ENCODE measurements at places on chromosomes 4 and X. TPM values are rescaled to one million over a fixed set of nuclear protein-coding genes. Genes with fewer than 3 reads are reported as not detected.

DNA sequence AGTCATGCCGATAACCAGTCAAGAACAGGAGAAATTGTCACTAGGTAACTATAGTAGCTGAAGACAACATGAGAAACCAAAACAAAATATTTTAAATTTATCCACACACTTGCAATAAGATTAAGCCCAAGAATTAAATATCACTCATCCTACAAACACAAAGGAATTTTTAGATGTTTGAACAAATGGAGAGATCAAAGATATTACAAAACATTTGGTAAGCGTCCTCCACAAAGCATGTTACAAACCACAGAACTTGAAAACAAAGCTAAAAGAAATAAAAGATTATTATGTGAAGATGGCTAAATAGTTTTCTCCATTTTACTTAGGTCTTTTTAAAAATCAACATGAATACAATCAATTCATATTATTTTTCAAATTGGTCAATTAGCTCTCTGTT is 631.9 kb upstream of the INTU start:
- peak; percentile 34 for DNase-seq

Gene CXCL11
- not detected for total RNA-seq

DNA sequence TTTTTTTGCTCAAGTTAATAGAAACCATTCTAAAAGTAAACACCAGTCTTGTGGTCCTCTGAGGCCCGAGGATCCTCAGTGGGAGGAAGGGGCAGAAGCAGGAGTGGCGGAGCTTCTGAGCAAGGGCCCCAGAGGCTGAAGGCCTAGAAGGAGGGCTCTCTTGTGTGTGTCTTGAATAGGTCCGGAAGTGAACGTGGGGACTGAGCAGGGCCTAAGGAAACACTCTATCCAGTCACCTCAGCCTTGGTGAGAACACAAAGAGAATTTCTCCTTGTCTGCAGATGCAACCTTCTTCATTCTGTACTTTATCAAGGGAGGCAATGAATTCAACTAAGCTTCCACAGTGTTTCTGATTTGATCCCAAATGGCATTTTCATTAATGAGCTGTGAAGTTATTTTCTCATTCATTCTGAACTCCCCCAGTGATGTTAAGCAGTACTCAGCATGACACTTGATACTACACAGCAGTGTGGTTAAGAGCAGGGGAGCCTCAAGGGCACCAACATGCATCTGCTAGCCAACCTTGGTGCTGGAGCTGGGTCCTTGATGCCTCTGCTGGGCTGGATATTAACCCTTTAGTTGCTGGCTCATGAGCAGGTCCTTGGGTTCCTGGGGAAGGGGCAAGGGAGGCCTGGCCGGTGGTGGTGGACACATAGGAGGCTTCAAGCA is 64.7 kb downstream of the RBM47 start:
- DNase-seq: peak; percentile 29

DNA sequence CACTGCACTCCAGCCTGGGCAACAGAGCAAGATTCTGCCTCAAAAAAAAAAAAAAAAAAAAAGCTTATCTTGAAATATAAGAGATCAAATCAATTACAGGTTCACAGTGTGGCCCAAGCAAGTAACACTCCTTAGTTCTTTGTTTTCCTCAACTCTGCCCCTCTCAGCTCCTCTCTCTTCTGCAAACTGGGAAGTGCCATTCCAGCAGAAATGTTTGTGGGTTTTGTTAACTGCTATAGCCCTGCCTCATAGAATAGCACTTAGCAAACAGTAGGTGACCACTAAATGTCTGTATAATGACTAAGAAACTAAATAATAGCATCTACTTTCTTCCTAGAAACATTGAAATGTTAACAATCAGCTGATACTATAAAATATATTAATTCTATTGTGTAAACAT is 160.0 kb upstream of the NAP1L5 start:
- DNase-seq: peak; percentile 48

Gene TMEM47
- 69.2 TPM for total RNA-seq

Gene THAP9
- 8.6 TPM for total RNA-seq

- DNase-seq: no peak
Observed at GRCh38 chrX:12489341-12489740, 301.9 kb upstream of the PRPS2 start.

GRCh38 chr4:75004755-75005668 is 72.1 kb downstream of the PARM1 start:
- peak; percentile 85 for DNase-seq

Gene GABRE
- 0.94 TPM for total RNA-seq

DNA sequence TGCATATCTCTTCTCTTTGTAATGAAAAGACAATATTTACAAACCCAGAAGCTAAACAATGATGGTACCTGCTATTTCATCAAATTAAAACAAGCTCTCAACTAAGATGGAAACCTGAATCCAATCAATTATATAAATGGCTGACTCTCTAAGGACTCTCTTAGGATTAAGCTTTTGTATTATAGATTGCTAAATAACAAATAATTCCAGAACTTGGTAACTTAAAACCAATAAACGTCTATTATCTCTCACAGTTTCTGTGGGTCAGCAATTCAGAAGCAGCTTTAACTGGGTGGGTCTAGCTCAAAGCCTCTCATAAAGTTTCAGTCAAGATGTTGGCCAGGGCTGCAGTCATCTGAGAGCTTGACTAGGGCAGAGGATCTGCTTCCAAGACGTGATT is 12.4 kb downstream of the PHKA2 start:
- no peak for DNase-seq

DNA sequence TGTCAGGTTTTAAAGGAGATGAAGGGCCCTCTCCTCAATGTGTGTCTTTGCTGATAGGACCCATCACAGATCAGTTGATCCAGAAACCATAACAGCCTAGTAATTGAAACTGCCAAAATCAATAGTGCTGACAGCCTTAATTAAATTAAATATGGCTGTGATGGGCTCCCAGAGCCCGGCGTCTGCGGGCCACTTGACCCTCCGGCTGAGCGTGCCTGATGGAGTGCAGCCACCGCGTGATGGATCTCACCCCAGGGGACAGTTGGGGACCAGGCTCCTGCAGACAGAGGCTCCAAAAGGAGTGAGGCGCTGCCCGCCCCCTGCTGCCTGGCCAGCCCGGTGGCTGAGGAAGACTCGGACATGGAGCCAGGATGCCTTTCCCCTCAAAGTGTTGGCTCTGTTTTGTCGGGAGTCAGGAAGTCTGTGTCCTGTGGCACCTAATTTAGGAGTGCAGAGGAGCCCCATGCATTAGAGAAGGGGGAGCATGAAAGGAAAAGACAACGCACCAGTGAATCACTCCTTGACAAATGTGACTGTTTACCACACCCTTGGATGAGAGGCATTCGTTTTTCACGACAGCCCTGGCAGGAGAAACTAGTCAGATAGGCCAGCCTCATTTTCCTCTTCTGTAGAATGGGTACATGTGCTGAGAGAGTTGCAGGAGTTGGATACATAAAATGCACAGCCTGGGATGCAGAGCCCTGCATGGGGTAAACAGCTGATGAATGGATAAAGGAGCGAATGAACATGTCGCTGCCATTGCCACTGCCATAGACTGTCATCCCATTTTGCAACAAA is 40.9 kb upstream of the MSX1 start:
- DNase-seq: no peak
